Omental fat pad (tissue), 4 donors: ENCODE measurements at places on chromosomes 1 and 21.

DNA sequence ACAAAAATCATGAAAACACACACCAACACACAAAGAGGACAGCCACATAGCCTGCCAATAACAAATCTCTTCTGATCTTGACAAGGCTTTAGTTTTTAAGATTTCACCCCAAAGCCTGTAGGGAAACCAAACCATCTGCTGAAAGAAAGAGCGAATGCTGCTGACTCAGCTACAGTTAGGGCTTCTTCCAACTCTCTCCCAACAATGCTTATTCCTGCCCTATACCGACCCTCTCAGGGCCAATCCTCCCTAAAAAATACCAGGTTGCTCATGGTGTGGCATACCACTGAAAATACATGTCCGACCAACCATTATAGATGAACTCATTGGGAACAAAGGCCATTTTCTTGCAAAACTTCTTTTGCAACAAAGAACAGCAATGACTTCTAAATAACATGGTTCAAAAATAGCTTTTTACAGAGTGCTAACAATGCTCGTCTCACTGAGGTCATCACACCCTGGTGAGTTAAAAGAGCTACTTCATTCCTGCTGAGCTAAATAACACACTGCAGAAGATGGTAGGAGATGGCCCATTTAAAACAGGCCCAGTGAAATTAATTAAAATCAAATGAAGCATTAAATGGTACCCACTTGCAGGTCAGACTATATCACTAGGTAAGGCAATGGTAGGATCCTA lies 86.1 kb downstream of the KIAA0319L start:
- no peak for DNase-seq

DNA sequence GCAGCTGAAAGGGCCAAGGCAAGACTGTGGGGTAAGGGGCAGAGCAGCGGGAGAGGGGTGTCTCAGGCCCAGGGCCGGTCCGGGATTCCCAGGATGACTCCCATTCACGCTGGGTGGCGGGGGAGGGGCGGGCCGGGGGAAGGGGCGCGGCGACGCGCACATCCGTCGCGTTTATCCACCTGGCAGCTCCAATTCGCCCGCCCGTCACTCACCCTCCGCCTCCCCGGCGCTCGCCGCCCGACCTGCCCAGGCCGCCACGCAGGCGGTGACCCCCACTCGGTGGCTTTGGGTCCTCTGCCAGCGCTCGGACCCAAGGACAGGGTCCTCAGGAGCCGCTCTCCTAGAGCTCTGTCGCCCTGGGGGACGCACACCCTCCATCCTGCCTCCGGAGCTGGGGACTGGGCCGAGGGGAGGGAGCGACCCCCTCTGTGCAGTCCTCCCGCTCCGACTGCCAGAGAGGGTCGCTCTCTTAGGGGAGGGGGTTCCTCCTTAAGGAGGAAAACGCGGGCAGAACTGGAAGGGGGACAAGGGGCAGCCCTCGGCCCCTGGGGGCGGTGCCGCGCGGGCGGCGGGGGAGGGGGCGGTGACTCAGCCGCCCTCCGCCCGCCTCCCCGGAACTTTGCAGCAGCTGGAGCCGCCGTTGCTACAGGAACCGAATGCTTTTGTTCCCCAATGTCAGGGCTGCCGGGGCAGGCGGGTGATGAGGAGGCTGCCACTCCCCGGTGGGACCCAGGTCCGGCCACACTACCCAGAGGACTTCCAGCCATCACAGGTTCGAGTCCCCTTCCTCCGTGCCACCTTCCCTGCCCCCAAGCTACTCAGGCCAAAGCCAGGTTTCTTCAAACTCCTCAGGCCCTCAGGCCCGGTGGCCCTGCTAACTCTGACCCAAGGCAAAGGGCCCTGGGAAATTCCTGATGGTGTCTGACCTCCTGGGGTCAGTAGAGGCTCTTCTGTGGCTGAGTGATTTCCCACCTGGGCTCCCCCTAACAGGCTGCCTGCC lies 3.4 kb downstream of the ADGRB2 start:
- DNase-seq: no peak

DNA sequence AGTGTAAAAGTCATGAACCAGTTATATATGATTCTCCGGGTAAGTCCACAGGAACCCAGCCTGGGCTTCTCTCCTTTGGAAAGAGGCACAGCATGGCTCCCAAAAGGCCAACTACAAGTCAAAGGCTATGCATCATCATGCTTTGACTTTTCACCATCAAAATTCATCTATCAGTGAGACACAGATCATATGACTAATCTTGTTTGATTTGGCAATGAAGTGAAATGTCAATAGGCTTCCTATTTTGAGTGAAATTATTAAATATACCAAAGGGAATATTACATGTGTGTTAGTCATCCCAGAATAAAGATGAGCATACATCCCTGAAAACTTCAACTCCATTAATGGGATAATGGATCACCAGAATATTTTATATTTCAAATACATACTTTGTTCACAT lies 83.5 kb upstream of the ADGRL2 start:
- DNase-seq: no peak

DNA sequence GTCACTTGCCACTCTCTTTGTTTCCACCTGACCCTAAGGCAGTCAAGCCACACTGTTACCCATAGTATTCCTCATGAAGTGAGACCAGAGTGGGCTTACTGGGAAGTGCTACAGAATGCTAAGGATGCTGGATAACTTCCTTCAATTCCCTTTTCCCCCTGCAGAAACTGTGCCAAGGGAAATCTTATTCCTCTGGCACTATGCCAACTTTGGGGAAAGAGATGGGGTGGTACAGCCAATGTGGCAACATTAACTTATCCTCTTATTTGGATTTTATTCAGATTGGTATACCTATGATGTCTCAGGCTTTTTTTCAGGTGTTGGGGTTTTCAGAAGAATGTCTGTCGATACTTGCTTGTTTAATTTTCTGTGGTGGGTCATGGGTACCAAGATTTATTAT lies 599.4 kb upstream of the PBX1 start:
- DNase-seq: no peak
